ENCODE measurements at places on chromosomes 2 and 18.
A peak's percentile ranks its signal among the peaks of the same experiment; 100 is the strongest.

DNA sequence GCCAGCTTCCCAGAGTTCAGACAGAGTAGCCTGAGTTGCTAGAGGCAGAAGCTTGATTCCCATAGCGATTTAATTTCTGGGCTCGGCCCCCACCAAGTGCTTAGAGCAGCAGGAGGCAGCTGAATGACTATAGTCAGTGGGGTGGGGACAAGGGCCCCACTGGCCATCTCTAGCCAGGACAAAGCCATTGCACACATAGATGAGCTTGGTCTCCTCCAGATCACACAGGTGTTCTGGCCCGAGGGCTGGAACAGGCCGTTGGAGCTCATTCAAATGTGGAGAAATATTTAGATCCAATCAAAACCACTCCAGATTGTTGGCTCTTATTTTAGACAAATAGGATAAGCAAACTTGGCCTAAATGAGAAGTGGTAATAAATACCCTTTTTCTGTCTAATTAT, 287.3 kb upstream of the NCKAP5 start:
- no peak for DNase-seq

GRCh38 chr2:70087702-70088597, 673 bp downstream of the PCBP1 start:
- peak; percentile 57 for DNase-seq

GRCh38 chr2:53500181-53500580, 267.4 kb upstream of the CHAC2 start:
- no peak for DNase-seq

- no peak for DNase-seq
Observed at GRCh38 chr2:191756761-191757160, 78.8 kb downstream of the NABP1 start.

DNA sequence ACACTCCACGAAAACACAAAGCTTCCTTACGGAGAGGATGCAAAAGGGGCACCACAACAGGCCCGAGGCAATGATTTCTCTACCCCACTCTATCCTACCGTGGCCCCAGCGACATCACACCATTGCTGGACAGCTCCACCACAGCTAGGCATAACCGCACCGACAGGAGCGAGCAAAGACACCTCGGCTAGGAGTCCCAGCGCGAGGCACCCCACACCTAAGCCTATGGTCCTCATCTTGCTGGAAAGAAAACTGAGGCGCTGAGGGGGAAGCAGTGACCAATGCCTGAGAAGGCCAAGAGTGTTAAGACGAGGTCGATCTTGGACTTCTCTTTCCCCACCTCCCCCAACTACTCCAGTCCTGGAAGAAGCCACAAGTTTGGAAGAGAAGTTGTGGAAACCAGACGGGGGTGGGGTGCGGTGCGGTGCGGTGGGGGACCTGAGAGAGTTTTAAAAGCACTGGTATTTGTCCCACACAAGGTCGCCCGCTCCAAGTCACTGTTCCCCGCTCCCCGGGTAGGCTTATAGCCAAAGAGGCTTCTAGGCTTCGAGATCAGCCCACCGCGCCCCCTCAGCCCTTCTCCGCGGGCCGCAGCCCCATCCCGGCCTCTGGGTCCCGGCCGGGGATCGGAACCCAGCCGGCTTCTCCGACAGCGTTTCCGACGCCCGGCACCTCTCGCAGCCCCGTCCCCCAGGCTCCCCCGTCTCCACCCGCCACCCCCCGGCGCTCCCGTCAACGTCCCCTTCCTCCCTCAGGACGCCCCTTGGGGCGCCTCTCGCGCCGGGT, 766 bp downstream of the PDE6D start:
- peak; percentile 27 for DNase-seq

Measured in HTR-8/SVneo (cell line).